ENCODE measurements at places on chromosomes 3 and 15.

DNA sequence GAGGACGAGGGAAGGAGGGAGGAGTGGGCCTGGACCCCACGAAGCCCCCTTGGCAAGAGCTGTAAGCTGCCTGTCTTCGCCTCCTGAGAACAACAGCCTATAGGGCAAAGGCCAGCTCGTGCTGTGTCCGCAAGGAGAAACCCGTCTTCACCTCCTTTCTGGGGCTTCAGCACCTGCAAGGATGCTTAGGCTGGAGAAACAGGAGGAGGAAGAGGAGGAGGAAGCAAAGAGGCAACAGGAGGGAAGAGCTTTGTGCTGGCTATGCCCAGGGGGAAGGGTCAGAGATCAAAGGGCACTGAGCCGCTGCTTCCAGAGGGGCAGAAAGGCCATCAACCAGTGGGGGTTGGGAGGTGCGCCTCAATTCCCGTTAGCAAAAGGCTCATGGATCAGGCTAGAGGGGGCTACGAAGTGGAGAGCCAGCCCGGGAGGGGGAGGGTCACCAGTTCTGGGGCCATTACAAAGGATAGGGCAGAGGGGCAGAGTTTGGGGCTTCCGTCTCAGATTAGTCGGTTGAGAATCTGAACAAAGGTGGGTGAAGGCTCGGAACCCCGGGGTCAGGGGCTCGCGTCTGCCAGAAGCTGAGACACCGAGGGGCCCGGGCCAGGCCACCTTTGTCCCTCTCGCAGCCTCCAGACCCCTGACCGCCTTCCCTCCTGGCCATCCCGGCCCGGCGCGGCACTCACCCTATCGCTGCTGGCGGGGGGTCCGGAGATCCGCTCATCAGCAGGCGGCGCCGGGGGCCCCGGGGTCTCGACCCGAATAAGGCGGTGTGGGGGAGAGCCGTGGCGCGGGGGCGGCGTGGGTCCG lies 792 bp downstream of the SHF start:
- DNase-seq, result no peak

DNA sequence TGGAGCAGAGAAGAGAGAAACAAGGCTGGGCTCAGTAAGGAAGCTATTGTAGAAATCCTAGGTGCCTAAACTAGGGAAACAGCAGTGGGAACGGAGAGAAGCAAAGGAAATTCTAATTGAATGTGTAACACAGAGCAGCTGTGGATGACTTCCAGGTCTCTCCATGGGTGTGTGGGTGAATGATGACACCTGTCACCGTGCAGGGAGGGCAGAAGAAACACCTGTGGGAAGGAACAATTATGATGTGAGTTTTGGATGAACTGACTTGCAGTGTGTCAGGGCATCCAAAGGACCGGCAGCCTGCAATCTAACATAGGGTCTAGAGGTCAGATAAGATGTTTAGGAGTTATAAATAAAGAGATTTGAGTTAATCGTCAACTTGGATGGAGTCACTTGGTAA lies 144.2 kb downstream of the RYR3 start:
- no peak for DNase-seq

GRCh38 chr3:10737785-10738184 lies 78.2 kb upstream of the SLC6A11 start:
- DNase-seq, result no peak

GRCh38 chr3:127953091-127954035 lies 38.3 kb downstream of the KBTBD12 start:
- no peak for DNase-seq

GRCh38 chr3:197498499-197499241 lies 57.1 kb downstream of the BDH1 start:
- DNase-seq, result no peak

GRCh38 chr3:146026547-146026946 lies 134.4 kb downstream of the PLOD2 start:
- DNase-seq, result no peak

- DNase-seq, result no peak
Observed at GRCh38 chr3:134590766-134591165, 60.1 kb downstream of the KY start.

GRCh38 chr15:90358124-90359033 lies 6.3 kb downstream of the ZNF774 start:
- DNase-seq, result peak; percentile 44

DNA sequence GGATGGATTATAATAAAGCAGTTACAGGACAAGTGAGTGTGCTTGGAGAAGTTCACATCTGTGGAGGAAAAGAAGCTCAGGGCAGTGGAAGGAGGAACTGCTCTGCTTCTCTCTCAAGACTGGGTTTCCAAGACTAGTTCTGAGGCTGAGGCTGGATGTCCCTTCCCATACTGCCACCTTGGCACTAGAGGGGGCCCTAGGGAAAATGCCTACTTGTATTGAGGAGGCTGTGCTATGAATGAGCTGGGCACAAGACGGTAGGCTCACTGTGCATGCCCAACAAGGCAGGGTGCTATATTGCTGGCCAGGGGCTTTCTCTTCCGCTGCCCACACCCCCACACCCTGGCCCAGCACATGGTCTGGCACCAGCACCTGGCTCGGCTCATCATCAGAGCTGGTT lies 65.2 kb downstream of the SLCO2A1 start:
- no peak for DNase-seq

GRCh38 chr3:130658678-130659077 lies 88.0 kb downstream of the PIK3R4 start:
- no peak for DNase-seq

DNA sequence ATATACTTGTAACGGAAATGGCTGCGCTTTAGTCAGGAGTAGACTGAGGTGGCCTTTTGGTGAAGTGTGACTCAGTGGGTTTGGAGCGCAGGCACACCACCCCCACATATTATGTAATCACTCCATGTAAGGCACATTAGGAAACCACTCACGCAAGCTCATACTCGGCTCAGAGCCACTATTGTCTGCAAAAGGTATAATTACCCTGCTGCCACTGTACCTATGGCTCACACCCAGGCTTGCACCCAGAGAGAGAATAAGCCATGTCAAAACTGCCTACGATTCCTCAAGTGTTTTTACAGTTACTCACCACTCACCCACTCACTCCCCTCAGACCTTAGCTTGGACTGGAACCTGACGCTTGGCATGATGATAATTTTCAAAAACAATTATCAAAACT lies 611.9 kb upstream of the CCDC54 start:
- DNase-seq, result no peak

- no peak for DNase-seq
Observed at GRCh38 chr3:127226946-127227842, 34.3 kb downstream of the PRR23E start.

DNA sequence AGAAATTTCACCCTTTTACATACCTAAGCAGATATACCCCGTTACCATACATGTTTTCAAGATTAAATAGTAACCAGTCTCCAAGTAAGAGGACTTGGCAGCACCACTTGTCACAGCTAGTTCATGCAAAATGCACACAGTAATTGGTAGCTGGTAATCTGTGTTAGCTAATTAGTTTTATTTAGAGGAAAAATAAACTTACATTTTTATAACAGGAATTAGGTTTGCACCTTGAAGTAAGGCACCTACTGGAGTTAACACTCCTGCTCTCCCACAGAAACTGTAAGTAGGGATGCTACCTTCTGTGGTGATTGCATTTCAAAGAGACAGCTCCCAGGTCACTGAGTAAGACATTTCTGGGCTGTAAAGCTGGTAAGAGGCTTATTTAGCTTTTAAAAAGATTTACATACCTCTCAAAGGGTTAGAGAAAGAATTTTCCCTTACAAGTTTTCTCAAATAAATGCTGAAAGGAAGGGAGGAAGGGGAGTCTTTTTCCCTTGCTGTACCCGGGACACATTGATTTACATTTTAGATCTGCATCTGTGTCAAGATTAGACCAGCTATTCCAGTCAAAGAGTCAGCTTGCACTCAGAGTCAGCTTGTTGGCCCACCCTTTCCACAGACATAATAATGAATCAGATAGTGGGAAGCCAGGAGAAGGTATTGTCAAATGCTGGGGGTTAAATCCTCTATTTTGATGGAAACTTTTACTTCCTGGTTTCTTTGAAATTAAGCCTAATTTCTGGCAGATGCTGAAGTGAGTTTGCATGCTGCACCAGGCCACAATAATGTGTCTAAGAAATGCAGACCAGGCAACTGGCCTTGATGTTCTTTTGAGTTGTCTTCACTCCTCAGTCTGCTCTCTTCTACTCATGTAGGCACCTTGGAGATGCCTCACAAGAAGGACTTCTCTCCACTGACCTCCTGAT lies 77.6 kb upstream of the CHD2 start:
- DNase-seq, result no peak

- no peak for DNase-seq
Observed at GRCh38 chr15:67059127-67059553, 6.3 kb upstream of the SMAD3 start.

- no peak for DNase-seq
Observed at GRCh38 chr3:170848292-170848917, 21.6 kb downstream of the RPL22L1 start.

DNA sequence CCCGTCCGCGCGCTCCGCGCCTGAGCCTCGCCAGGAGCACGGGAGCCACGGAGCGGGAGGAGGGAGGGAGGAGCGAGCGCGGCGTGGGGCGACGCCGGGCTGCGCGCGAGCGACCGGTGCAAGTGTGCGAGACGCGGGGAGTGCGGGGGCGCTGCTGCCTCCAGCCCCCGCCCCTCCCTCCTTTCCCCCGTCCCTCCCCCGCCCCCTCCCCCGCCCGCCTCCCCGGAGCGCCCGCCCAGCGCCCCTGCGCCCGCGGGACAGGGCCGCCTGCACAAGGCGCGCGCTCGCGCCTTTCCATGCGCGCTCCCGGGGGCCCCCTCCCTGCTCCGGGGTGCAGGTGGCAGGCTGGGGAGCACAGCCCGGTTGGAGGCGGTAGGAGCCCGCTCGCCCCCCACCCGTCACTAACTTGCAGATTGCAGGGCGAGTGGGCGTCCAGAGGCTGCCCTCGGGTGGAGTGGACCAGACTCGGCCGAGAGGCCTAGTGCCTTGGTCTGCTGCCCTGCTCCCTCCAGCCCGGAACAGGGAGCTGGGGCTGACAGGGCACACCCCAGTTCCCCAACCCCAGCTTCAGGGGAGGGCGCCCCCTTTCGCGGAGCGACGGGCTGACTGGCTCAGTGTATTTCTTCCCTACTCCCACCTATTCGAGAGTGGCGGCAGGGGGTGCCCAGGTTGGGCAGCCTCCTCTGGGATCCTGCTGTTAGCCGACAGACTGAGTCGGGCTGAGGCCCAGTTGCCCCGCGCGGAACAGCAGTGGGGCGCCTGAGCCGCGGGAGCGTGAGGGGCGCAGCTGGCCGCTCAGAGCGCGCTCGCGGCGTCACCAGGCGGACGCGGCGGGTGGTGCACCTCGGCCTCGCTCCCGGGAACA lies at the start of gene WNT7A:
WNT7A (minus strand) TSS at position 126 of the 865 bp plus-strand sequence. CDS start 255 bp downstream, outside the sequence.
- no peak for DNase-seq

DNA sequence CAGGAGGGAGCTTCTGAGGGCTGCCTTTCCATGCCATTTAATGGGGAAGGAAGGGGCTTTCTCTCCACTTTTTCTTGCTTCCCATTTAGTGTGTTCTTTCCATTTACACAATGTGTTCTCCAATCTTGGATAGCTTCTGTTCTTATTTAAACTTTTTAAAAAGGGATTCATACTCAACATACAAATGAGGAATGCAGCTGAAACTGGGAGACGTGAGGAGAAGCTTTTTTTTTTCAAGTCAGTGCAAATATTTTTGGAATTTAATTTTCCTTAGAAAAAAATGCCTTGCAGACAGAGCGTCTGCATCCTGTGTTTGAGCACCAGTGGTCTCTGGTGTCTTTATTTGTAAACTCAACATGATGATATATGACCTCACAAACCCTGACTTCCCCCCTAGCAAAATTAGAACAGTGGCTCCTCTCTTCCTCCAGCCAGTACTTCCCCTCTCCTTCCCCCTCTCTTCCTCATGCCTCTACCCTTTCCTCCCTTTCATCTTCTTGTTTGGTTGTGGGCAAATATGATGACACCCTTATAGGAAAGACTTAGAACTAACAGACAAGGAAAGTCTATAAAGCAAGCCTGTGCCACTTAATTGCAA lies 48.1 kb upstream of the PCSK6 start:
- DNase-seq, result peak; percentile 29

- DNase-seq, result no peak
Observed at GRCh38 chr15:37652646-37653417, 281.6 kb upstream of the TMCO5A start.

DNA sequence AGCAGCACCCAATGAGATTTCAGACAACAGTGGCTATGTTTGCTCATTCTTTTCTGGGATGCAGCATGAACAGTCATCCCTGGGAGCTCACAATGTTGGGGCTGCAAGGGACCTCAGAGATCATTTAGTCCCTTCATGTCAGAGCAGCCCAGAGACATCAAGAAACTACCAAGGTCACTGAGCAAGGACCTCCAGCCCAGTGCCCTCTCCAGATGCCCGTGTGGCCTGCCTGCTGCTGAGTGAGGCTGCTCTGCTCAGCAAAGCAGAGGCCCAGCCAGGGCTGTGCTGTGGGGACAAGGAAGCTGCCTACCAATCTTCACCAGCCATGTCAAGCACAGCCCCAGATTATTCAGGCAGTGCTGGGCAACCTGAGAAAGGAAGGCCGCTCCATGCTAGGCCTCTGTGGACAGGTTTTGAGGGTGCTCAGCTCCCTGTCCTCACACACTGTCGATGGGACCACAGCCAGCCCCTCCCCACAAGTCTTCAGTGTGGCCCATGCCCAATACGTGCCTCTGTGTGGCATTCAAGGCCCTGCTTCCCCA lies 99.7 kb downstream of the DAPK2 start:
- no peak for DNase-seq

DNA sequence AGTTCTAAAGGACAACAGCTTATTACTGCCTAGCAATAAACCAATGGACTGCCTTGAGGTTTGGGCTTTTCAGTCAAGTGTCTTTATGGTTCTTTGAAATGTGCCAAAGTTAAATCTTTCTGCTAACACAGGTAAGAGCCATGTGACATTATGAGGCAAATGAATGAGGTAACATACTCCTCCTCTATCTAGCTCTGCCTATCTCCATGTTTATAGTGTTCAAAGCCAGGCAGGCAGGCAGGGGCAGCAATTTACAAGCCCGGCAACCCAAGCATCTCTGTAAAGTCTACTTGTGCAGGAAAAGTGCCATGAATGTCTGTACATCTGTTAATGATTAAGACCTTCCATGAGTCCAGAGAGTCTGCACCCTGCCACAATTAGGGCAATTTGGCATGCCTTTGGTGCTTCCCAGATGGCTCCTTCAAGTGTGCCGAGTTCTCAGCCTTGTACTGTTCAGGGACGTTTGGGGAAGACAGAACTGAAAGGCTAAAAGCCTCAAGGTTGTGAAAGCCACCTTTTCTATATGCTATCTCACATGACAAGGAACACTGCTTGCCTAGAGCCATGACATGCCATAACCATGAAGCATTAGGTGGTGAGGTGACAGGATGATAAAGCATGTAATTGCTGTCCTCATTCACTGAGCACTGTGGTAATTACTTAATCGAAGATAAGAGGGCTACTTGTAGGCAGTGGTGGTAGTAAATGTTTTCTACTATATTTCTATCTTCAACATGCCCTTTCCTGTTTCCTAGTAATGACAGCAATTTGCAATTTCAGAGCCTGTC lies 41.4 kb upstream of the EIF1B start:
- DNase-seq, result no peak

Measured in inflammatory macrophage treated with lipopolysaccharide for 1 hour (primary cell).